ENCODE measurements at places on chromosomes 2 and 18. TPM values are rescaled to one million over a fixed set of nuclear protein-coding genes. Genes with fewer than 3 reads are reported as not detected.

GRCh38 chr2:161217597-161218185 lies 57.5 kb downstream of the TANK start:
- no peak overlapping the region for H3K27ac ChIP-seq
- no peaks in the 10 kb centered on the region for H3K36me3 ChIP-seq
- no peak overlapping the region for H3K4me3 ChIP-seq
- H3K27me3 ChIP-seq = no peaks in the 10 kb centered on the region
- peaks cover 23% of the 10 kb centered on the region for H3K4me1 ChIP-seq

DNA sequence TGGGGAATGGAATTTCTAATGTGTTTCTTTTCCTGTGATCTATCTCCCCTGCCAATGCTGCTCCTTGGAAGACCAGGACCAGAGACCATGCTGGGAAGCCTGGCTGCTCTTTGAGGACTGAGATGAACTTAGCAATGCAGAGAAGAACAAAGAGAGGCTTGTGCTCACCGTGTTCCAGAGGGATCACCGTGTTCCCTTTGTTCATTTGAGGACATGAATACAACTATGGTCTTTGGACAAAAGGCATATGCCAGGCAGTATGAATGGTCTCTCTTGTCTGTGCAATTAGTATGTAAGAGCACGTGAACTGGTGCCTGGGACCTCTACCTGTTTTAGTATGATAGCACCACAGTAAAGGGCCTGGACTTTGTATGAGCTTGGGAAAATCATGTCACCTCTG lies 139.9 kb downstream of the TDRD15 start:
- no peak for DNase-seq
- H3K36me3 ChIP-seq = no peaks in the 10 kb centered on the region
- H3K4me1 ChIP-seq = no peaks in the 10 kb centered on the region
- no peak overlapping the region for H3K27ac ChIP-seq
- H3K4me3 ChIP-seq = no peak overlapping the region

GRCh38 chr2:204472375-204472774 lies 72.9 kb upstream of the PARD3B start:
- H3K4me3 ChIP-seq = no peak overlapping the region
- H3K27me3 ChIP-seq = peaks cover 25% of the 10 kb centered on the region
- no peaks in the 10 kb centered on the region for H3K36me3 ChIP-seq

GRCh38 chr18:29644276-29644675 lies 1398.3 kb downstream of the DSC3 start:
- DNase-seq = no peak
- no peaks in the 10 kb centered on the region for H3K4me1 ChIP-seq
- H3K27me3 ChIP-seq = no peaks in the 10 kb centered on the region

GRCh38 chr2:173982918-173983317 lies 17.7 kb upstream of the SP3 start:
- H3K36me3 ChIP-seq = peaks cover 1% of the 10 kb centered on the region
- peaks cover 48% of the 10 kb centered on the region for H3K4me1 ChIP-seq
- H3K27ac ChIP-seq = no peak overlapping the region
- DNase-seq = no peak
- no peak overlapping the region for H3K4me3 ChIP-seq

GRCh38 chr2:127049927-127050802 lies 56.8 kb downstream of the BIN1 start:
- no peaks in the 10 kb centered on the region for H3K27me3 ChIP-seq
- no peaks in the 10 kb centered on the region for H3K4me1 ChIP-seq
- peak; percentile 75 for DNase-seq
- no peak overlapping the region for H3K27ac ChIP-seq

DNA sequence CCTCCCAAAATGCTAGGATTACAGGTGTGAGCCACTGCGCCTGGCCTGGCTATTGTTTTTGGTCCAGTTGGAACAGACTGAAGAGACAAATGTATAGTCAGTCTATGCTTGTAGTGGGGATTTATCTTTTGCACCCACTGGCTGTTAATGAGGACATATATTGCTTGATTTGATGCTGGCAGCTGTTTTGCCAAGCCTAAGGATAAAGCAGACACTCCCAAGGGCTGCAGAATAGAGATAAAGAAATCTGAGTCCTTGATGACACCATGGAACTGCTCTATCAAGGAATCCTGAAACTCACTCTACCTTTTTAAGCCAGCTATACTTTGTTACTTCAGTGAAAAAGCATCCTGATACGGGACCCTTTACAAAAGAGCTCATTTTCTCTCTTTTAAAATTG lies 43.1 kb upstream of the ENOSF1 start:
- H3K4me1 ChIP-seq = no peaks in the 10 kb centered on the region
- no peaks in the 10 kb centered on the region for H3K27me3 ChIP-seq
- H3K4me3 ChIP-seq = no peak overlapping the region
- H3K36me3 ChIP-seq = peaks cover 10% of the 10 kb centered on the region

DNA sequence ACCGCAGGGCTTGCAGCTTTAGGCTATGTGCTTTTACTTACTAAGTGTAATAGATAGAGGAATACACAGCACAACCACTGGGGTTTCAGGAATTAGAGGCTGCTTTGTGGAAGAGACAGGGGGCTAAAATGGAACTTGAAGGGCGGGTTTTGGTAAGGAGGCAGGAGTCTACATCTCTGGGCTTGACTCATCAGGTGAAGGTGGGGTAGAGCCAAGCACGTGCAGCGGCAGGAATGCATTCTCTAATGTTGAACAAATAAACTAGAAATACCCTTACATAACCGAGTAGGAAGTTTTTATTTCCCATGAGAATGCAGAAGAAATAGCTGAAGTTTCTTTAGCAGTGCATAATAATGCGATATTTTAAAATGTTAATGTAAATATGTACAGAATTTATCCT lies 673.8 kb upstream of the SALL3 start:
- no peak overlapping the region for H3K27ac ChIP-seq
- no peaks in the 10 kb centered on the region for H3K4me1 ChIP-seq
- no peak for DNase-seq
- H3K36me3 ChIP-seq = no peaks in the 10 kb centered on the region
- no peak overlapping the region for H3K4me3 ChIP-seq

DNA sequence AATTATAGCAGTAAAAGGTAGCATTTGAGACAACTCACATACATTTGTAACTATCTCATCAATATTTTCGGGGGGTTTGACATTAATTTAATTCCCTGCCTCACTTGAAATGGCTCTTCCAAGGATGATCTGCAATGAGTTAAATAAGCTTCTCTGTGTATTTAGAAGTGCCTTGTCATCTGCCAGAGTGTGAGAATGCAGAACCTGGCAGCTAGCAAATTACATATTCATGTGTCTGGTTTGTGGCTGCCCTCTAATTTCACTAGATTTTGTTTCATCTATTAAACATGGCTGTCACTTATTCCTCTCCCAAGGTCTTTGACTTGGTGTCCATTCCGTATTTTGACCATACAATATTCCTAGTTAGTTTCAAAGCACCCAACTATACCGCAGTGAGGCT lies 158.3 kb upstream of the CAVIN2 start:
- no peaks in the 10 kb centered on the region for H3K4me1 ChIP-seq
- H3K27ac ChIP-seq = no peak overlapping the region
- H3K36me3 ChIP-seq = no peaks in the 10 kb centered on the region

DNA sequence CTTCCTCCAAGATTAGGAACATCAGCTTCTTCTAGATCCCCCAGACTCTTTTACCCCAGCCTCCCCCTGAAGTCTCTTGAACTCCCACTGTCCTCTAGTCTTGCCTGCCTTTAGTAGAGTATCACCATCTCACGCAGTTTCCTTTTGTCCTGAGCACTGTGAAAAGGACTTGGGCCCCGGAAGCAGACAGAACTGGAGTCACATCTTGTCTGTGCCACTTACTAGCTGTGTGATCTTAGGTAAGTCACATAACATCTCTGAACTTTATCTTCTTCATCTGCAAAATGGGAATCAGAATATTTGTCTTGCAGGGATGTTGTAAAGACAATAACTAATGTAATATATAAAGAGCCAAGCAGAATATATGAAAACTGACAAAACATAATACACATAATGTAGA lies 8.4 kb upstream of the TRABD2A start:
- H3K36me3 ChIP-seq = no peaks in the 10 kb centered on the region
- H3K27ac ChIP-seq = peak overlapping the region; percentile 77
- H3K4me3 ChIP-seq = peak overlapping the region; percentile 76

DNA sequence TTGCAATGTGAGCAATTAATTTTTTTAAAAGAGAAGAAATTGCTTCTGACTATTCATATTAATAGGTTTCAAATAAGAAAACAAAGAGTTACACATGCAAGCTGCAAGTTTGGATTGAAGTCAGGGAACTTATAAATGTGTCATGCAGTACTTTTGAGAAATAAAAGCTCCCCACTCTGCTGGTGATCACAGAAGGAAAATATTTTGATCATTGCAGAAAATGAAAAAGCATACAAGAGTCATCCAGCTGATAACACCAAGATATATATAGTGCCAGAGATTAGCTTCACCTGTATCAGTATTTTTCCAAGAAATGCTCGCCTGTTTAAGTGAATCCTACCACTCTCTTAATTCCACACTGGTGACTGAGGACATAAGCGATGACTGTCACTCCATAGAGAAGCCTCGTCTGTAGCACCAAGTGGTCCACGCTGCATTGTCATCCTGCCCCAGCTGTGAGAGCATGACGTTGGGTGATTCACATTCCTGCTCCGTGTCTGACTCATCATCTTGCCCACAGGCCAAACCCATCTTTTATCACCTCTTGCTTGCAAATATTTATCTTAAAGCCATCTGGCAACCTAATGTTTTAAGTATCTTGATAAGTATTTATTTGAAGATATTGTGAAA lies 178.0 kb downstream of the ASXL3 start:
- no peak overlapping the region for H3K4me3 ChIP-seq
- DNase-seq = no peak
- no peaks in the 10 kb centered on the region for H3K36me3 ChIP-seq
- no peaks in the 10 kb centered on the region for H3K27me3 ChIP-seq
- no peaks in the 10 kb centered on the region for H3K4me1 ChIP-seq

- no peak overlapping the region for H3K4me3 ChIP-seq
- no peak for DNase-seq
- H3K4me1 ChIP-seq = no peaks in the 10 kb centered on the region
Observed at GRCh38 chr2:30770816-30771576, 36.2 kb downstream of the CAPN13 start.

DNA sequence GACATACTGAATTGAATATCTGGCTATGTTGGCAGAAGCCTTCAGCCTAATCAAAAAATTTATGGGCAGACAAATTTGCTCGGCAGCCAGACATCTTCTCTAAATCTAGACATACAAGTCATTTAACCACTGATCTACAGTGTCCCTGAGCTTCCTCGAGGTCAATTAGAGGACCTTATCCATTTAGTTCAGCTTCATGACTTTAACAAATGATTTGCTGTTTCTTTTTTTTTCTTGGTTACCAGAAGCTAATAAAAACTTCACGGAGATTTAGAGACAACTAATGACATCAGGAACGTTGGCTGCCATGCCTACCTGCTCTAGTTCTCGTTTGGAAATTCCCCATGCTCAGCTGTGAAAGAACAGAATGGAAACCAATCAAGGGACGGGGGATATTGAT lies 223.8 kb downstream of the BCL2 start:
- no peaks in the 10 kb centered on the region for H3K36me3 ChIP-seq
- H3K27me3 ChIP-seq = peaks cover 11% of the 10 kb centered on the region
- no peak overlapping the region for H3K4me3 ChIP-seq

GRCh38 chr18:63819786-63820185 lies 44.6 kb downstream of the SERPINB7 start:
- H3K4me1 ChIP-seq = peaks cover 7% of the 10 kb centered on the region
- H3K36me3 ChIP-seq = peaks cover 7% of the 10 kb centered on the region
- no peak overlapping the region for H3K4me3 ChIP-seq
- H3K27ac ChIP-seq = no peak overlapping the region
- H3K27me3 ChIP-seq = peaks cover 29% of the 10 kb centered on the region

DNA sequence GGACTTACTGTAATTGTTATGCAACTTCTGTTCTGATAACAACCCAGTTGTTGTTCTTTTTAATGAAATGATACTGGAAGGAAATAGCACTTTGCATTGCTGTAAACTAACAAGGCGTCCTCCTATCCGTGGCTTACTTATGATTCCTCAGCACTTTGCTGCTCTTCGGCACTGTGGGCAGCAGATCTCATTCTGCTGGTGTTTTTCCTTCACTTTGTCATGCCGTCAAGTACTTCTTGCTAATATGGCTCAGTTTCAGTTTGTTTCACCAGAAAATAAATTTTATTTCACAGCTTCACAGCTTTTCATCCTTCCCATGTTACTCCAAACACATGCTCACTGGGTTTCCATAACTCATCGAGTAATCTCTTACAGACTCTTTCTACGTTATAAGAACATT lies 289.3 kb downstream of the MEIS1 start:
- no peak for DNase-seq
- H3K4me1 ChIP-seq = no peaks in the 10 kb centered on the region
- no peak overlapping the region for H3K27ac ChIP-seq
- H3K4me3 ChIP-seq = no peak overlapping the region
- no peaks in the 10 kb centered on the region for H3K36me3 ChIP-seq

- no peak overlapping the region for H3K4me3 ChIP-seq
- no peaks in the 10 kb centered on the region for H3K4me1 ChIP-seq
- peaks cover 8% of the 10 kb centered on the region for H3K27me3 ChIP-seq
- DNase-seq = no peak
- no peak overlapping the region for H3K27ac ChIP-seq
Observed at GRCh38 chr2:29336341-29337241, 221.4 kb downstream of the CLIP4 start.

DNA sequence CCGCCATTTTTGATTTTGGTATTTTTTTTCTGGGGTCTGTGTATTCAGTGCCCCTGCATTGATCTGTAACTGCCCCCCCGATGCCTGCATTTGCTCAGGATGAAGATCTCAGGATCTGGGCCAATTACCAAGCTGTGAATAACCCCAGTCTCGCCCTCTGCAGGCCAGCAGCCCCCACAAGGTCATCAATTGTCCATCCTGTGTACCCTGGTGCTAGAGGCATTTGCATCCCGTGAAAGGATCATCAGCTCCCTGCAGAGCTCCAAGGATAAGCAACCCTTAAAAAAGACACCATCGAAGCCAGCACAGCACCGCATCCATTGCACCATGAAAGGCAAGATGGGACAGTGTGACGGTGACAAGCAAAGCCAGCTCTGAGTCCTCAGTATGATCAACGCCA lies 154.1 kb upstream of the KLHL29 start:
- H3K4me1 ChIP-seq = no peaks in the 10 kb centered on the region
- H3K27ac ChIP-seq = no peak overlapping the region
- H3K27me3 ChIP-seq = peaks cover 5% of the 10 kb centered on the region
- no peaks in the 10 kb centered on the region for H3K36me3 ChIP-seq

DNA sequence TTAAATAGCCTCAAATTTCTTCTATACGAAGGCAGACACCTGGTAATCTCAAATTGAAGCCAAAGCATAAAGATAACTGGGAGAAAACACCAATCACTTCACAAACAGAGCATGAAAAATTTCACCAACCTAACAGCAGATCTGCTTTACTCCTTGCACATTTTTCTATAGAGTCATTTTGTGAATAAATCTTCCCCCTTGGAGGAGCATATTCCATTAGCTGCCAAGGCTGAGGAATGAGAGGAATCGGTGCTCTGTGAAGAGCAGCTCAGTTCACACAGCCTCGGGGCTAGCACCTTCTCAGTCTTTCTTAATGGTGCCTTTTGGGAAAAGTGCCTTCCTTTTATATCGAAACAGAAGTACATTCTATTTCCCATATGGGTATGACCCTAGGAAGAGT lies 1313.7 kb upstream of the NRXN1 start:
- DNase-seq = no peak
- no peaks in the 10 kb centered on the region for H3K36me3 ChIP-seq
- H3K27me3 ChIP-seq = no peaks in the 10 kb centered on the region

GRCh38 chr2:195782156-195782555 lies 125.1 kb downstream of the SLC39A10 start:
- no peaks in the 10 kb centered on the region for H3K36me3 ChIP-seq
- no peak overlapping the region for H3K27ac ChIP-seq
- no peak for DNase-seq

UGT1A3 gene
- total RNA-seq = not detected

TTC32 gene
- 39.4 TPM for total RNA-seq

MATN3 gene
- not detected for total RNA-seq

CCDC148 gene
- total RNA-seq = not detected

ANKAR gene
- total RNA-seq = 5.9 TPM

SLC23A3 gene
- 3.1 TPM for total RNA-seq

RGPD4 gene
- not detected for total RNA-seq

CXCR2 gene
- total RNA-seq = 0.25 TPM

FSHR gene
- total RNA-seq = not detected

MALT1 gene
- 50.6 TPM for total RNA-seq

Data from activated T-cell treated with anti-CD3 and anti-CD28 coated beads, Interleukin-2, amount 50 U/mL, for 72 hours (primary cell).